ENCODE measurements at places on chromosomes 6 and 20.

DNA sequence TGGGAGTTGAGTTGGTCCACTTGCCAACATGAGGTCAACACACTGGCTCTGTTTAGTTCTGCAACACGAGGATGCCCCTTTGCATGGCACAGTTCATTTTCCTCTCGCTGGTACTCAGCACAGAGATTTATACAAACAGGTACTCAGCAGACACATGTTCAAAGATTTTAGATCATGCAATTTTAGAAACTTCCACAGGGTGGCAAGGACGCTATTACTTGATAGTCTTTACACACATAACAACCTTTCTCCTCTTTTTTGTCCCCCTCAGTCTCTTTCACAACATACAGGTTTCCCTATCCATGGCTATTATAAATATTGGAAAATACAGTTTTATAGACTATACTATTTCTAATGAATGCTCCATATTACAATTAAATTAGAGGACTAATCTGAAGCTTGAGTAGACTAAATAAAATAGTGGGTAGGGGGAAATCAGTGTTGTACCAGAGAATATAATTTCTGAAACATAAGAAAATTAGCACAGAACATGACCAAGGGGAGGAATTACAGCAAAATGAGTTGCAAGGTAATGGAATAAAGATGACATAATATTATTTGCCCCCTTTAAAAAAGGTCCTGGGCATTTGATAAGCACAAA is 331.8 kb upstream of the BTBD3 start:
- no peak for DNase-seq

DNA sequence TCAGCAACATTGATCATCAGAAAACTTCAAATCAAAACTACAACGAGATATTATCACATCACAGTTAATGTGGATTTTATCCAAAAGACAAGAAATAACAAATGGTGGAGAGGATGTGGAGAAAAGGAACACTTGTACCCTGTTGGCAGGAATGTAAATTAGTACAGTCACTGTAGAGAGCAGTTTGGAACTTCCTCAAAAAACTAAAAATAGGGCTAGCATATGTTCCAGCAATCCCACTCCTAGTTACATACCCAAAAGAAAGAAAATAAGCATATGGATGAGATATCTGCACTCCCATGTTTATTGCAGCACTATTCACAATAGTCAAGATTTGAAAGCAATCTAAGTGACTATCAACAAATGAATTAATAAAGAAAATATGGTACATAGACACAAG is 887.7 kb upstream of the MAN1A1 start:
- no peak for DNase-seq

DNA sequence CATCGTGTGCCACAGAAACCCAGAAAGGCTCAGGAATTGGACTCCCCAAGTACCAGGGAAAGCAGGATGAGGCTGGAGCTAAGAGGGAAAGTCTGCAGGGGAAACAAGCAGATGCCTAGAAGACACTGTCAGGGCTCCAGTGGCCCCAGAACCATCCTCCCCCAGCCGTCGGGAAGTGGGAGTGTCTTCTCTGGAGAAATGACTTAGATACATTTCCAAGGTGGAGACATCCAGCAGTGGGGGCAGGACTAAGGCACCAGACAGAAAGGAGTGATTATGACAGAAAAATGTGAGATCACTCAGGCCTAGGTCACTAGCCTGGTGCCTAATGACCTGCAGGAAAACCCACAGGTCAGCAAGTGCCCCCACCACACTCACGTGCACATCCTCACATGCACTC is 36.0 kb upstream of the VSX1 start:
- no peak for DNase-seq

DNA sequence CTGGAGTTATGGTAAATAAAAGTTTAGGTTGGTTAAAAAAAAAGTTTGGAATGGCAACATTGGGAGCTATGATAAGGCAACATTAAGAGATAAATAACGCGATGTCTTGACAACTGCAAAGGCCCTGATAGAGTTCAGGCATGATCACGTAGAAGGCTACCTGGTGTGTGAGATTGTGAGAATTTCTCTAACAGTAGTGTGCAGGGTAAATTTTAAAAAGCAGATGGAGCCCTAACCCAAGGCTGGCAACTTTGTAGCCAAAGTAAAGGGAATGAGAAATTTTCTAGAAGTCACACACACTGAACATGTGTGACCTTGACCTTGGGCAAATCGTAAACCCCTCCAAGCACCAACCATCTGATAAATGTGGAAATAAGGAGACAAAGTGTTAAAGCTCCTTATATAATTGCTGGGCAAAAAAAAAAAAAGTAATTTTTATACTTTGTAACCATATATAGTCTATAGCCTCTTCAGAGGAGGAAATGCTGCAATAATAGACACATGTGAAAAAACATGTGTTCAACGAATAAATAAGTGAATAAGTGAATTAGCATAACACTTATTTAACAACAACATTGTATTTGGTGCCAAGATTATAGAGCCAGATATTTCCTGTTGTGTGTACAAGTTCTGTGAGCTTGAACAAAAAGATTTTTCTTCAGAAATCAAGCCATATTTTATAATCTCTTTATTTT is 18.2 kb downstream of the KCNQ5 start:
- no peak for DNase-seq

DNA sequence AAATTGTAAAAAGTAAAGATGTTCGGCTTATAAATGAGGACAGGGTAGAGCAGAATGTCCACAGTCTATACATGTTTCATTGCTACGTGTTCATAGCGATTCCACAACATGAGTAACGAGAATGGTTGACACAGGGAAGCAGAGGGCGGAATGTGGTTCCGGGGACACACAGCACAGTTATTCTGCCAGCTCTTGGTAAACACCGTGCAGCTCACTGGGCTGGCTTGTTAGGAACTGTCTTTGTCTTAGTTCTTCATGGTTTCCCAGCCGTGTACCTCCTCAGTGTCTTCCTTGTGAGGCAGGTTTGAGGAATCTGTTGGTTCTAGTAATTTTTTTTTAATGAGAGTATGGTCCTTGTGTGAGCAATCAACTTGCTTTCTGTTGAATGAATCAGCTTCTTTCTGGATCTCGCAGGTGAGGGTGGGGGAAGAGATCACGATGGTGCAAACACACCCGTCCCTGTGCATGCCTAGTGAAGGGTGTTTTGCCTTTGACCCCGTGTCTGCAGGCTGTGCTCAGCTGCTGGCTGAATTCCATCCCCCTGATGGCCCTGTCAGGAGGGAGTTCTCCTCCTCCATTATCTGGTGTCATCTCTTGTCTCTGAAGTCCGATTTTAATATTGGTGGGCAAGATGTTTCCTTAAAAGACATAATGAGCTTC is 168.2 kb downstream of the SMOC2 start:
- no peak for DNase-seq

DNA sequence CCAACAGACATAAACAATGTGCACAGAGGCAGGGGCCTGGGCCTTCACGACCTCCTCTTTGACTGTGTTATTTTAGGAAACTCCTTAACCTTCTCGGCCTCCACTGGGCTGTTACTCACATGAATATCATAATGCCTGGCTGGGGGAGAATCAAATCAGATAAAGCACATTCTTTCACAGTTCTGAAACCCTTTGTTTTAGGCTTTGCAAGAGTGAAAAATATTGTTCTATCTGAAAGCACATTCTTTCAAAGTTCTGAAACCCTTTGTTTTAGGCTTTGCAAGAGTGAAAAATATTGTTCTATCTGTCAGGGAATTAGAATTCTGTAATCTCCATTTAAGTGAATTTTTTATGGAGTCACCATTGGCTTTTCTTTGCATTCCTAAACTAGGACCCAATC is 50.7 kb upstream of the SYNDIG1 start:
- DNase-seq: no peak

GRCh38 chr6:84568971-84569370 is 195.4 kb downstream of the TBX18 start:
- DNase-seq: no peak

GRCh38 chr6:128275681-128276080 is 244.7 kb downstream of the PTPRK start:
- no peak for DNase-seq

DNA sequence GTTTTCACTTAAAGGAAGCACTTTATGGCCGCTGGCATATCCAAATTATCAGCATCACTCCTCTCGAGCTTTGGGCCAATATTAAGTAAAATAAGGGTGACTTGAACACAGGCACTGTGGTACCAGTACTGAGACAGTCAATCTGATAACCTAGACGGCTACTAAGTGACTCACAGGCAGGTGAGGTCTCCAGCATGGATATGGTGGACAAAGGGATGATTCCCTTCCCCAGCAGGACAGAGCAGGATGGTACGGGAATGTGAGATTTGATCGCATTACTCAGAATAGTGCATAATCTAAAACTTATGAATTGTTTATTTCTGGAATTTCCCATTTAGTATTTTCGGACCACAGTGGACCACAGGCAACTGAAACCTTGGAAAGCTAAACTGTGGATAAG is 55.7 kb downstream of the TNFRSF21 start:
- no peak for DNase-seq

GRCh38 chr6:3356056-3356823 is 97.5 kb downstream of the PSMG4 start:
- peak; percentile 70 for DNase-seq

DNA sequence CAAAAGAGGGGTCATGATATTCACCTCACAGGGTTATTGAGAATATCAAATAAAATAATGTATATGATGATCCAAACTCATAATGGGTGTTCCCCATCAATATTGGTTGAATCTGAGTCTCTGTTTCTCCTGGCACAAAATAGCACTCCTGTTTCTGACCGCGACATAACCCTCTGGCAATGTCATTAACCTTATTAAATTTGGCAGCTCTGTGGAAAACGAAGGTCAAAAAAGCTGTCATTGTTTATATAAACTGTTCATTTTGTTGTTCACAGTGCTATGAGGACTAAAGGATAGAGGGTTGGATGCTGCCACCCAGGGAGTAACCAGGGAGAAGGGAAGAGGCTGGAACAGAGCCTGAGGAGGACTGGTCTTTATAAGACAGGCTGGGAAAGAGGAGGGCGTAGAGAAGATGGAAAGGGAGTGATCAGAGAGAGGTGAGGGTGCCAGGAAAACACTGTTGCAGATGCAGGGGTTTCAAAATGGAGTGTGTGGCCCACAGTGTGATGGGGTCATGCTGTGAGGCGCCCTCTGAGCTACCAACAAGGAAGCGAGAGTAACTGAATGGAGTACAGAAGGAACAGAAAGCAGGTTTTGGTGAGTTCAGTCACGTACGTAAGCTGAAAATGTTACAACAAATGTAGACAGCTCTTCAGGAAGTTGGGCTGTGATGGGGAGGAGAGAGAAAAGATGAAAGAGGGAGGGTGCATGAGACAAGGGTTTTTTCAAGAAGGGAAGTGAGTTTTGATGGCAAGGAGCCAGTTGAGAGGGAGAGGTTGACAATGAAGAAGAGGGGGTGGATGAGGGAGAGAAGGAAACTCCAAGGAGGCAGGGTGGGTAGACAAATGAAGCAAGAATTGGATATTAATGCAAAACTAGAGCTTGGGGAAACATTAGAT is 251.6 kb upstream of the TAB2 start:
- DNase-seq: no peak

GRCh38 chr20:8519887-8520286 is 387.8 kb downstream of the PLCB1 start:
- no peak for DNase-seq

DNA sequence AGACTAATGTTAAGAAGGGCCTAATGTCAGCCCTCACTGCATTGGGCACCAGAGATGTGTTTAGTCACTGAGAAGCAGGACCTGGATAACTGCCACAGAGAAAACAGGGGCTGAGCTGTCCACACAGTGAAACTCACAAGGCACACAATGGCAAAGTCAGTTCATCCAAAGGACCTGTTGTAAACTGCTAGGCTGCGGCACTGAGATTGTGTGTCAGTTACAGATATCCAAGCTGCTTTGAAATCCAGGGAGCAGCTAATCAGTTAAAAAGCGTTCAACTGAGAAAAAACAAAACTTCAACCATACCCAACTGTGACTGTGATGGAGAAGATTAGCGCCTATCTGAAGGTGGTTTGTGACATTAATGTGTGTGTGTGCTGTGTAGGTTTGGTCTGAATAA is 27.8 kb upstream of the TMEM14A start:
- DNase-seq: no peak

GRCh38 chr6:170117111-170117972 is 173.5 kb downstream of the DLL1 start:
- no peak for DNase-seq

GRCh38 chr6:117907601-117908245 is 659 bp downstream of the SLC35F1 start:
- no peak for DNase-seq

DNA sequence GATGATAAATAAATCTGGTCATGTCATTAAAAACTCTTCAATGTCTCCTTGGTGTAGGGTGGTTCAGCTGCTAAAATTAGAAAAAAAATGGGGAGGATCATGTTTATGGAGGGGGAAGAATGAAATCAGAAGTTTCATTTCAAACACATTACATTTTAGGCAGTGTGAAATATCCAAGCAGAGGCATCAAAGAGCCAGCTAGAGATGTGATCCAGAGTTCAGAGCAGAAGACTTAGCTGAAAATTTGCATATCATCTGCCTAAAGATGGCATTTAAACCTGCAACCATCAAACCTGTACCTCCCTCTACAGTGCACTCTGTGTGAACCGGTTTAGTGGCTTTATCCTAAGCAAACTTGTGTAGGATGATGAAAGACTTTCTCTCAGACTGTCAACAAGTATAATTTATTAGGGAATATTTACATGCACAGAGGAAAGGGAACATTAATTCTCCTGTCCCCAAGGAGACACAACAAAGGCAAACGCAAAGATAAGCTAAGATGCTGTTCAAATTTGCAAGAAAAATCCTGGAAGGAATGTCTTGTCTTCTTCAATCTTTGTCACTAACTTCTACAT is 84.8 kb upstream of the PLEKHG1 start:
- no peak for DNase-seq

DNA sequence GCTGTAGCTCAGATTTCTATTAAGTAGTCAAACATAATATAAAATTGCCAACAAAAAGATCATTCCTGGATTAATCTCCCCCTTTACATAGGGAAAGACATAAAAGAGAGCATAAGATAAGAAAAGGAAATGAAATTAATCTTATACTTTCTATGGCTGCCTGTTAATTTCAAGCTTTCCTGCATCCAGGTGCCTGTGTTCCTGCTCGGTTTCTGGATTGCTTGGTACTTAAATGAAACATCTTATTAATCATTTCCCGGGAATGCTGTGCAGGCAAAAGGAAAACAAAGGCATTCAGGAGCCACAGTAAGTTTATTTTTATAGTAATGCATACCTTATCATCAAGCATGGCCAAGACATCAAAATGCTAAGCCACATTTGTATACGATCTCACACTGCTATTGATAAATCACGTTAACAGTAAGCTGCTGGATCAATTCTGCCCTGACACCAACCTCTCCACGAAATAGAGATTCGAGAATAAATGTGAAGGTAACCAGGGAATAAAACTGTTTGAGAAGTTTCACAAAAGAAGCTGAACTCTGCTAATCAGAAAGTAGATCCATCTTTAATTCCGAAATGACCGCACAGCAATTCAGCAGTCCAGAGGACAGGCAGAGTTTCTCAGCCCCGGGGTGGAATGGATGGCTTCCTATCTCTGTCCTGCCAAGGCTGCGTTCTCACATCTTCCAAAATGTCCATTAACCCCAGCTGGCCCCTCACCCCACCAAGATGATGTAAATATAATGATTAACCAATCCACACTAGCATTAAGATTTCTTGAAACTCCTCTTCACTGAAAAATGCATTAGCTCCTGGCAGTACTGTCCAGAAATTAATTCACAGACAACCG is 32.6 kb upstream of the APCDD1L start:
- no peak for DNase-seq

All from activated B cell treated with CpG ODN at 0.5 μM for 24 hours (primary cell).